ENCODE measurements at places on chromosomes 4 and X.
A peak's percentile ranks its signal among the peaks of the same experiment; 100 is the strongest.

- DNase-seq = no peak
These were observed 6.0 kb downstream of the GPKOW start for GRCh38 chrX:49117581-49117980.

GRCh38 chr4:53527326-53527725 is 64.0 kb downstream of the LNX1 start:
- no peak for DNase-seq

GRCh38 chrX:75273483-75273882 is 402 bp upstream of the UPRT start:
- no peak for DNase-seq

DNA sequence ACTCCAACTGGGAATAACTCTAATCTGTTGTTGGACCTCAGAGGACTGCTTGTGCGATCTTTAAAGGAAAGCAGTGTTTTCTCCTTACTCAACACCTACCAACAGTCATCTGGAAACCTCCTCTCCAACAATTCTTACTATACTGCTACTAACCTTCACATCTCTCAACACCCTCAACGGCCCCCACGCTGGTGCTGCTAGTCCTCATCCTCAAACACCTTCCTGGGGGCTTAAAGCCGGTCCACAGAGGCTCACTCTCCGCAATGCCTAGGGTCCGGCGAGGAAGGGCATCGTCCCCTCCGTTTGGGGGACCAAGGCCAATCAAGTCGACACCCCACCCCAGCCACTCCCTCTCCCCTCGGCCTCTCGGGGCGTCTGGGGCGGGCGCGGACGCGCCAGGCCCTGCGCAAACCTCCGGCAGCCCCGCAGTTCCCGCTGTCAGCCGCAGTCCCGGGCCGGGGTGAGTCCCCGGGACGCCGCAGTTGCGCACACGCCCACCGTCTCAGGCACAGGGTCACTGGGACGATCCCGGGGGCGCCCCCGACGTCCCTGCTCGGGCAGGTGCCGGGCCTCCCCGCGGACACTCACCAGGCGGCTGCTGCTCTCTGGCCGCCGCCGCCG is 418 bp downstream of the TAB3 start:
- no peak for DNase-seq

DNA sequence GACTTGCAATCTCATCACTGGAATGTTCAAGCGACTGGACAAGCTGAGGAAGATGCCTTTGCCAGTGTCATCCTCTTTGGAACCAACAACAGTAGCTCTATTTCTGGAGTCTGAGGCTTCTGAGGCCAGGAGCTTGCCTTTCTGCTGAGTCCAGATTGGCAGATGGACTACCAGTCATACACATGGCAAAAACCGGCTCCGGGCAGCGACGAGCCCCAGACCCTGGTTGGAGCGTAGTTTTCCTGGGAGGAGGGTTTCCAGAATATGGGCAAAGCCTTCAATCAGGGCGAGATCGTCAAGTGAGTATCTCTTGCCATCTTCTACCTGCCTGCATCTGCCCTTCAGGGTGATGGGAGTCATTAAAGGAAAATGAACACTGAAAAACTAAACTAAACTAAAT is 807.9 kb downstream of the C4orf33 start:
- DNase-seq = no peak

GRCh38 chr4:84767168-84767567 is 184.2 kb downstream of the CDS1 start:
- DNase-seq = no peak

DNA sequence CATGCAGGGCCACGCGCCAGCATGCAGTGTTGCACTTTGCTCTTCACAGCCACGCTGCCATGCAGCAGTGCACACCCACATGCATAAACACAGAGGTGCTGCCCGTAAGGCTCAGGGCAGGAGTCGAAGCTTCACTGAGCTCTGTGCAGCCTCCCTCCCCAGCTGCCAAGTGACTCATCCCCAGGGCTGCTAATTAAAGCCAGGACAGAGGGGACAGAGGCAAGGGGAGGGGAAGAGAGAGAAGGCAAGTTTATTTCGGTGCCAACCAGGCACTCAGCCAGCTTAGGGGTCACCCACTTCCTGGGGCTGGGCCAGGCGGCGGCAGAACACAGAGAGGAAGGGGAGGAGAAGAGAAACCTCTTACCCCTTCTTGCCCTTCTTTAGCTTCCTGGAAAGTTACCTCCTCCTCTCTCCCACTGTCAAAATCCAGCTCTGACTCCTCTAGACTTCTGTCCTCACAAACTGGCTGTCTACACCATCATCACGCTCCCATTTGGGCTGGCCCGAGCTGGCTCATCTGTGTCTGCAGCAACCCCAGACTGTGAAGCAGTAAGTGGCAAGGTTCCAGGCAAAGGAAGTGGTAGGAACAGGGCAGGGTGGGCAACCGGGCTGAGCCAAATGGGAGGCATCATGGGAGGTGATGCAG is 6.2 kb upstream of the IQSEC2 start:
- no peak for DNase-seq

GRCh38 chr4:123659262-123659661 is 262.7 kb downstream of the SPRY1 start:
- no peak for DNase-seq

- peak; percentile 31 for DNase-seq
These were observed 763.8 kb upstream of the AADAT start for GRCh38 chr4:170853422-170854021.

GRCh38 chrX:22365460-22365859 is 92.7 kb downstream of the CBLL2 start:
- no peak for DNase-seq

DNA sequence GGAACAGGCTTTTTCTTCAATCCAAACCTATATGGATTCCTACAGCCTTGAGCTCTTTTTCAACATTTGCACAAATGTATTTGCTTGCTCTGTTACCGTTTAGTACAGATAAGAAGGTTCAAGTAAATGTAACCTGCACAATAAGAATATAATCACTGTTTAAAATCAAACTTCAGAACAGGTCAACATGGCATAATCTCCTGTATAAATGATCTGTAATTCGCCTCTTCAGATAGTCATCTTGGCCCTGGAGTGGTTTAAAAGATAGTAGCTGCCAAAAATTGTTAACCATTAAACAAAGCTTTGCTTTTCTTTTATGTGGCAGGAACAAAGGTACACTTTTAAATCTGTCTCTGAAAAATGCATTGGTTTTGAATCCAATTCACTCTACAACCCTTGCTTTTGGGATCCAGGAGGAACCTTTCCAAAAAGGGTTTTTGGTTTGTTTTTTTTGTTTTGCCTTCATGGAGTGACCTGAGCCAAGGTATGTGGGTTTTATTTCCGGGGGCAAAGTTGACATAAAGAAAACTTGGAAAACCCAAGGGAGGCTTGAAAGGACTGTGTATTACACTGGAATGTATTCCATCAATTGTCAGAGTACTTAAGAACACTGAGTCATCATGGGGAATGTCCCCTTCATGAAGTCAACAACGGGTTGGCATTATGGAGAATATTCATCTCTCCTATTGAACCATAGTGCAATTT is 210.4 kb upstream of the HCCS start:
- DNase-seq = no peak

GRCh38 chr4:56127716-56128115 is 179.0 kb downstream of the CEP135 start:
- no peak for DNase-seq

GRCh38 chrX:78527263-78527662 is 131.9 kb downstream of the RTL3 start:
- no peak for DNase-seq

DNA sequence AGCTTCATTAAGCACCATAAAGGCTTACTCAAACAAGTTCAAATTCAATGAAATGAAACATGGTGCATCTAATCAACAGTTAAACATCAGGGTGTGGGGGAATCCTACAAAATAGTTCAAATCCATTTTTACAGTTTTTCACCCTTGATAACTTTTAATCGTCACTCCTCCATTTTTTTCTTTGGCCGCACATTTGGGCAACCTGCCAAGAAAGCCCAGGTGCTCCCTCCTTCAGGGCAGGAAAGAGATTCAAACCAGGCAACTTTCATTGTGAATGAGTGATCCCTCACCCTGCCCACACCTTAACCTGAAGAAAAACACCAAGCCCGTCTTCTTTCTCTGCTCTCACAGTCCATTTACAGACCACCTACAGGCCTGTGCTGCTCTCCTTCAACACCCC is 24.9 kb downstream of the TRIM61 start:
- no peak for DNase-seq

- DNase-seq = no peak
These were observed 120.9 kb downstream of the CHIC2 start for GRCh38 chr4:53943345-53944085.

GRCh38 chr4:88144048-88144447 is 14.4 kb downstream of the ABCG2 start:
- DNase-seq = no peak

DNA sequence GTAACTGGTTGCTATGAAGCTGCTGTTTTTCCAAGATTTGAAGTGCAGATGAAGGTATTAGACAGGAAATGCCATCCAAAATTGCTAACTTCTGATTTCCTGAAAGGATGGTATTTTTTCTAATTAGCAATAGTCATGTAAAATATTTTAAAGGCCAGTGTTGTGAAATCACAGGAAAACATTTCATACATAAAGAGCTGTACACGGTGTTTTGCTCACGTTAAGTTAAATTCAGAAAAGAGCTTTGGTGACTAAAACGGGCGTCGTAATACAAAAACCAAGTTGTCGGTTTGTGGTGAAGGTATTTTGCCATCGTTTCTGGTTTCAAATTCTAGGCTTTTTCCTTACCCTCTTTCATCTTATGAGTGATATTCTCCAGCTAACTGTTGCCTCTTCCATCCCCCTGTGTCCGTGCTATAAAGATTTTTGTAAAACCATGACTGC is 39.8 kb downstream of the AFF1 start:
- no peak for DNase-seq

- DNase-seq = no peak
These were observed at the start of gene GK for GRCh38 chrX:30653415-30654131. TSS of gene GK (plus strand) at chrX:30653423. CDS start at chrX:30653538, 115 bp downstream.

DNA sequence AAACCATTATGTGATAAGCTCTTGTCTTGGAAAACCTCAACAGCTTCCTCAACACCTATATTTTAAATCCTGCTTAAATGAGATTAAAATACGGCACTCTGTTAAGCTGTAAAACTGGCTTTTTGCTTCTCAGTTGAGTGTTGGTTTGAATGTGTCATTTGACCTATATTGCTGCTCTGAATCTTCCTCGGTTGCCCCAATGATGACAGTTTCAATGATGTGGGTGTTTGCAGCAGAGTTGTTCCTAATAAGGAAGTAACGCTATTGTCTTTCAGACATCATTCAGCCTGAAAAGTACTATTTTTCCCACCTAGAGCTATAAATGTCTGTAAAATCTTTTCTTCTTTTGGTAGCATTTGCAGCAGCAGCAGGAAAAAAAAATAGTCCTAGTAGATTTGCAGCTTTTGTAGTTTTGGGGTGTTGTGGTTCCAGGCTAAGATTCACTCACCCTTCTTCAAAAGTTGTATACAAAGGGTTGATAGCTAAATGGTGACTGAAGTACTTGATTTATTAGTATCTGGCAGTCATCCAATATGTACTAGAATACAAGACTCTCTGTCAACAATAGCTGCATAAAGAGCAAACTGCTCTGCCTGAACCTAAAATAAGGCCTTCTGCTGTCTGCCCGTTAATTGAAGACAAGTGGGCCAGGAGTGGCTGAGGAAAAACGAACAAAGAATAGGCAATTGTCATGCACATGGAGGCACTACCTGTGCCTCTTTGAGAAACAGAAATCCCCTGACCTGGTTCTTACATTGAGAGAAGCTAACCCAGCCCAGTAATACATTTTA is 333.1 kb downstream of the IL1RAPL1 start:
- DNase-seq = no peak

DNA sequence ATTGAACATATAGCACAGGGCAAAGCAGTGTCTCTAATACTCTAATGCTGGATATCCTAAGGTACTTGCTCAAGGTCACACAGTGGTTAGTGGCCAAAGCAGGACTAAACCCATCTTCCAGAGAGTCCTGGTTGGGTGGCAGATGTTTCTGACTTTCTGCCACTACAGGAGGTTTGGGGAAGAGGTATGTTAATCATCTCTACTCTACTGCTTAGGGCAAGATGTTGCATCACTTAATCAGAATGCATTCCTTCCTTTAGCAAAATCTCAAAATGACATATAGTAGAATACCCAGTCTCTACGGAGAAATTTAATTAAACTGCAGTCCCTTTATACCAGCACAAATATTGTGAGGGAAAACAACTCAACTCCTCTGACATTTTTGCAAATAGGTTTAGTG is 190.7 kb upstream of the FAM241A start:
- DNase-seq = no peak

GRCh38 chrX:96985046-96985445 is 101.3 kb downstream of the RPA4 start:
- no peak for DNase-seq

- DNase-seq = no peak
These were observed 10.1 kb downstream of the SCARB2 start for GRCh38 chr4:76203541-76203940.

DNA sequence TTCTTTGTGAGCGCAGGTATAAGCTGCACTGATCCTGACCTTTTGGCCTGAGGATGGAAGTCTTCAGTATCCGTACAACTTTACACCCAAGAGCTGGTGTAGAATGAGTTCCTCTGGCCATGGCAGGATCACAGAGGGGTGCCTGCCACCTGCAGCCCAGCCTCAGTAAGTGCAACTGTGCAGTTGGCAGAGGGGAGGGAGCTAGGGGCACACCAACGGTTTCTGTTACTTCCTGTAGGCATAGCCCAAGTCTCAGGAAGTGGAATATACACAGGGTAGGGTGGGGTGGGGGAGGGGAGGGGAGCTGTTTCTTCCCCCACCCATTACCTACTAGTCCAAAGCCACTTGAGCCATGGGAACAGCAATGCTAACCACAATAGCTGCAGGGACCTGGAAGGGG is 85.4 kb upstream of the GBA3 start:
- DNase-seq = no peak

DNA sequence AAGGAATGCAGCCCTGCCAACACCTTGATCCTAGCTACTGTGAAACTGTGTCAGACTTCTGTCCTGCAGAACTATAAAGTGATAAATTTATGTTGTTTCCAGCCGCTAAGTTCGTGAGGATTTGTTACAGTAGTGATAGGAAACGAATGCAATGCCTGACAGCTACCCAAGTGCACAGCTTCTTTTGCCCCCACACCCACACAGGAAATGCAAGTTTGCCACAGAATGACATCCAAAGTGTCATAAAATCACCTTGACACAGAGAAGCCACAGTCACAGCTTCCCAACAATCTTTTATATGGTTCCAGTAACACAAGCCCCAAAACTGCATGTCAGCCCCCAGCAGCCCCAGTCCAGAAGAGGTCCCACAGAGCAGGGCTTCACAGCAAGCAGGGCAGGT is 216.9 kb upstream of the S100G start:
- no peak for DNase-seq

All from iPS DF 6.9 (cell line).